Neural crest cell (in vitro differentiated cells): ENCODE measurements at places on chromosomes 5 and 9.

DNA sequence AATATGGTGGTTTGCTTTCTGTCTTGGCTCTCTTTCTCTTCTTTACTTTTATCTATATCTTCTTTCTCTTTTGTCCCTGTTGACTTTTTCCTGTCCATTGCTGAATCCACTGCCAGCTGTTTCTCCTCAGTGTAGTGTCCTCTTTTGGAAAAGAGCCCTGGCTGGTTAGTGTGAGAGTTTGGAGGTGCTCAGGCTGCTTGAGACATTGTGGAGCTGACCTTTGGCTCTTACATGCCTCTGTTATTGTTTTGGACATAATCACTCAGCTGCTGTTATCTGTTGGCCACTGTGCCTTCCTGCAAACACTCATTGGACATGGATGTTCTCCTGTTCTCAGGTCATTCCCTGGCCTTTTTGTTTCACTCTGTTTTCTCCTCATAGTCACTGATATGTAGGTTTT, 295.4 kb upstream of the RIOK2 start:
- DNase-seq: no peak
- H3K27ac ChIP-seq: no peak overlapping the region
- no peaks in the 10 kb centered on the region for H3K36me3 ChIP-seq
- H3K4me1 ChIP-seq: peaks cover 8% of the 10 kb centered on the region
- no peak overlapping the region for H3K4me3 ChIP-seq

DNA sequence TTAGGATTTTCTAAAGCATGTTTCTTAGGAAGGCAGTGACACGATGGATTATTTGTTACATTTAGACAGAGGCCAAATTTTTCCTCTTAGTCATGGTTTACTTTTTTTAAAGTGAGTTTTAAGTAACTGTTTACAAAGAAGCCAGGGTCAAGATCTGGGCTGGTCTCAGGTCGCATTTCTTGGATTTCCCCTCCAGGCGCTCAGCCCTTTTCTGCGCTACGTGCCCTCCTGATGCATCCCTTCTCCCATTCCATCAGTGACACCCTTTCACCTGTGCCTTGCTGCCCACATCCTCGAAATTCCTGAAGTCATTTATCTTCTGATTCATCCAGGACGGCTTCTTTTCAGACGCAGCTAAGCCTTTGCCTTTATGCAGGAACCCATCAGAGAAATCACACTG, 330.3 kb downstream of the IRX1 start:
- H3K4me1 ChIP-seq: peaks cover 10% of the 10 kb centered on the region
- no peak overlapping the region for H3K27ac ChIP-seq
- H3K4me3 ChIP-seq: no peak overlapping the region

DNA sequence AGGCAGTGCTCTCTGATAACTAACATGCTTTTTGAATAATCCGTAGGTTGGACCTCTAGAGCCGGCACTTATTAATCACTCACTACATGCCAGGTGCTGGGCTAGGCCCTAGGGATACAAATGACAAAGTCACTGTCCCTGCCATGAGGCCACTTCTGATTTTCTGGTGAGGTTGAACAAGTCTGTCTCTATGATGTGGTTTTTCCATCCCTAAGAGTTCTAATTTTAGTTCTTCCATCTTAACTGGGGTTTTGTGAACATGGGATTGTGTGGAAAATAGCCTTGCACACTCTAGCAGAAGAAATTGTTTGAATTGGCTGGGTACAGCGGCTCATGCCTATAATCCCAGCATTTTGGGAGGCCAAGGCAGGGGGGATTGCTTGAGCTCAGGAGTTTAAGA, 64.6 kb downstream of the IL31RA start:
- no peak for DNase-seq
- H3K27ac ChIP-seq: no peak overlapping the region
- H3K27me3 ChIP-seq: no peaks in the 10 kb centered on the region
- H3K36me3 ChIP-seq: no peaks in the 10 kb centered on the region

DNA sequence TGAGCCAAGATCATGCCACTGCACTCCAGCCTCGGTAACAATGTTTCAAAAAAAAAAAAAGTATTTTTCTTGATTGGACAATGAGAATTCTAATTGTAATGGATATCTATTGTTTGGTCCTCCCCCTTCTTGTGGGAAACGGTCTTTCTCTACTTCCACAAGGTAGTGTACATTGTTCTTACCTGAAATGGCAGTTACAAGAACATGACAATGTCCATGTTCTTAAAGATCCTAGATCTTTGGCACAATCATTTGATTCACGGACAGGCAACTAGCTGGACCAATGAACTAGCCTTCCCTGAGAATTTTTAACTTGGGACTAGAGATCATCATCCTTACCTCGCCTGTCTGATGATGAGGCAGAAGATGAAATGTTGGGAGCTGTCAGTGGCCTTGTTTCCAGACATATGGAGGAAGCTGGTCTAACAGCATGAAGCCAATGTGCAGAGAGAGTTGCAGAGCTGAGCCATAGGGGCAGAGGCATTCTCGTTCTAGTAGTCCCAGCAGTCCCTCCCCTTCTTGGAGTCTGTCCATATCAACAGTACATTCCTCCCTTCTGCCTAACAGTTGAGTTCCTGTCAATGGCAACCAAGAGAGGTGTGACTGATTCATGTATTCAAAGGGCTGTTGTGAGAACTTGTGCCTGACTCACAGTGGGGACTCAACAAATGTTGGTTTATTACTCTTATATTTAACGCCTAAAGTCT, 2.1 kb upstream of the MARCHF6 start:
- peak overlapping the region; percentile 96 for H3K4me3 ChIP-seq
- no peak overlapping the region for H3K27ac ChIP-seq
- DNase-seq: no peak
- H3K4me1 ChIP-seq: peaks cover 32% of the 10 kb centered on the region
- no peaks in the 10 kb centered on the region for H3K36me3 ChIP-seq

GRCh38 chr5:58066557-58066956, 393.3 kb downstream of the PLK2 start:
- peaks cover 9% of the 10 kb centered on the region for H3K4me1 ChIP-seq
- H3K27me3 ChIP-seq: no peaks in the 10 kb centered on the region
- no peaks in the 10 kb centered on the region for H3K36me3 ChIP-seq
- DNase-seq: no peak
- H3K27ac ChIP-seq: no peak overlapping the region
- H3K4me3 ChIP-seq: no peak overlapping the region

DNA sequence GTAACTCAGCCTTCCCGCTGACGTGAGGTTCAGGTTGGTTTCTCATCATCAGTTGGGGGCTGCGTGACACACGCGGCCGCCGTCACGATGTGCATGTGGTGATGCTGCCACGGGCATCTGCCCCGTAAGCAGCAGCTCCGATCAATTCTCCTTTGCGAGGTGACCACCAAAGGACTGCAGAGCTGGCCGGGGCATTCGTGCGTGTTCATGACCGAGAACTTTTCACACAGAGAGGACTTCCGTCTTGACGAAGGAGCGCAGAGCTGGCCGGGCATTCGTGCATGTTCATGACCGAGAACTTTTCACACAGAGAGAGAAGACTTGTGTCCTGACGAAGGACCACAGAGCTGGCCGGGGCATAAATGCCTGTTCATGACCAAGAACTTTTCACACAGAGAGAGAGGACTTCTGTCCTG, 3.8 kb upstream of the LCN1 start:
- peaks cover 20% of the 10 kb centered on the region for H3K4me1 ChIP-seq
- no peaks in the 10 kb centered on the region for H3K27me3 ChIP-seq
- no peak overlapping the region for H3K4me3 ChIP-seq
- no peak overlapping the region for H3K27ac ChIP-seq
- H3K36me3 ChIP-seq: no peaks in the 10 kb centered on the region

- H3K4me1 ChIP-seq: no peaks in the 10 kb centered on the region
- no peaks in the 10 kb centered on the region for H3K36me3 ChIP-seq
- no peak for DNase-seq
- H3K27ac ChIP-seq: no peak overlapping the region
Measured at GRCh38 chr5:39624890-39625289, 200.1 kb upstream of the DAB2 start.

DNA sequence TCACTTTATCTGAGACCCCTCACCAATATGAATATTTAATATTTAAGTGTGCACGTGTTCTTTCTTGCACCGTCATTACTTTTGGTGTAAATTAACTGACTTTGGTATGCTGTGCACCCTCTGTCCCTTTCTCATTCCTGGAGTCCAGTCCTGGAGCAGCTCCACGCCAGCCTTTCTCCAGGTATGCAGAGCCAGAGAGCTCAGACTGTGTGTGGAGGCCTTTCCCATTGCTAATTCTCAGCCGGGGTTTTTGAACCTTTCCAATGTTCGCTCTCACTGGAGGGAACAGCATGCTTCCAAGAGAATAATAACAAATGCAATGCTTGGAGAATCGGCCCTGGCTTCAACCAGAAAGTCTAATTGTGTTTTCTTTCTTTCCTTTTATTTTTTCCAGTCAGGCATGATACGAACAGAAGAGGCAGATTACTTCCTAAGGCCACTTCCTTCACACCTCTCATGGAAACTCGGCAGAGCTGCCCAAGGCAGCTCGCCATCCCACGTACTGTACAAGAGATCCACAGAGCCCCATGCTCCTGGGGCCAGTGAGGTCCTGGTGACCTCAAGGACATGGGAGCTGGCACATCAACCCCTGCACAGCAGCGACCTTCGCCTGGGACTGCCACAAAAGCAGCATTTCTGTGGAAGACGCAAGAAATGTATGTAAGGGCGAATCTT, 41.7 kb downstream of the ADAMTS16 start:
- H3K36me3 ChIP-seq: no peaks in the 10 kb centered on the region
- H3K27ac ChIP-seq: no peak overlapping the region
- H3K4me1 ChIP-seq: peaks cover 20% of the 10 kb centered on the region
- no peak for DNase-seq
- H3K27me3 ChIP-seq: peaks cover 40% of the 10 kb centered on the region

DNA sequence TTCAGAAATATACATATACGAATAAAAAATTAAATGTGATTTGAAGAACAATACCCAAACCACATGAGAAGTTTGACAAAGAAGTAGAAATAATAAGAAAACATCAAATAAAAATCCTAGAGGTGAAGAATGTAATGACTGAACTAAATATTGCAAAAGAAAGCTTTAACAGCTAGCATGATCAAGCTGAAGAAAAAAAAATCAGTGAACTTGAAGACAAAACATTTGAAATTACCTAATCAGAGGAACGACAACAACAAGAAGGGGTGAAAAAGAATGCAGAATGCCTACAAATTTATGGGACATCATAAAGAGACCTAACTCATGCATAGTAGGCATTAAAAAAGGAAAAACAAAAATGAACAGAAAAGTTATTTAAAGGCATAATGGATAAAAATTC, 60.5 kb upstream of the SPEF2 start:
- H3K4me1 ChIP-seq: no peaks in the 10 kb centered on the region
- peaks cover 2% of the 10 kb centered on the region for H3K27me3 ChIP-seq
- no peak overlapping the region for H3K27ac ChIP-seq
- DNase-seq: no peak
- H3K4me3 ChIP-seq: no peak overlapping the region

- no peaks in the 10 kb centered on the region for H3K36me3 ChIP-seq
- no peaks in the 10 kb centered on the region for H3K4me1 ChIP-seq
- peaks cover 2% of the 10 kb centered on the region for H3K27me3 ChIP-seq
- no peak overlapping the region for H3K4me3 ChIP-seq
- H3K27ac ChIP-seq: no peak overlapping the region
Measured at GRCh38 chr9:117682955-117683710, 21.1 kb upstream of the TLR4 start.

DNA sequence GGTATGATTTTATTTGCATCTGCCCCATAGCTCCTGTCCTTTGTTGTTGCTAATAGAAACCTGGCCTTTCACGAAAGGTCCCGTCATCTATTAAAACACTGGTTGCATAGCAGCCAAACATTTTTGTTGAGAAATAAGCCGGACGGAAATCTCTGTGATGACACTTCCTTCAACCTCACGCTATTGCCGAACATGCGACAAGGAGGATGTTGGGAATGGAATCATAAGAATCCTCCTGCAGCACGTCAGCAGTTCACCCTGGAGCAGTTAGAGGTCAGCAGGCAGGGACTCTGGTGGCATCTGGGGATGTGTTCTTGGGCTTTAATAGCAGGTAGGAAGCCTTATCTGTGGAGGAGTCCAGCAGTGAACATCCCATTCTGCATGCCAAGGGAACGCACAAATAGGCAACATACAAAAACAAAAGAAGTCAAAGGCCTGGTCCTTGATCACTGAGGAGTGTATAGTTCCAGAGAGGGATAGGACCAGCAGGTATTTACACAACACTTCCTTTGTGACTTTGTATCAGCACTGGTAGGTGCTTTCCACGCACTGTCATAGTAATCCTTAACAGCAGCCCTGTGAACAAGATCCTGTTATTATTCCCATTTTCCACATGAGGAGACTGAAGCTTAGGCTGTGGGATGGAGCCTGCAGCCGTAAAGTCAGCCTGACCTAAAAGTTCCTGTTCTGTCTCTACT, 33.4 kb downstream of the ARHGAP26 start:
- no peak overlapping the region for H3K27ac ChIP-seq
- H3K36me3 ChIP-seq: no peaks in the 10 kb centered on the region

DNA sequence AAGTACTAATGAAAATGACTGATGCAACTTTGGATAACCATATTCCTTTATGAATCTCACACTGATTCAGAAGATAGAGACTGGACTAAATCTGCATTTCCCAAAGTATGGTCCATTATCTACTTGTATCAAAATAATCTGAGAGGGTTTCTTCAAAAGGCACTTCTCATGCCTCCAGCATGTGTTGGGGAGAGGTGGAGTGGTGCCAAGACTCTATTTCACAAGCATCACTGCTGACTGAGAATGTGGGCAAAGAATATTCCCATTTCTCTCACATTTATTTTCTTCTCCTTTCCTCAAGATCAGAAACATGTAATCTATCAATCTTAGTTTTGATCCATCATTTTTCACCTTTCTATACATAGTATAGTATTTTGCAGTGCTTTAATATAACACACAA, 135.4 kb downstream of the GABRB2 start:
- no peak for DNase-seq
- no peak overlapping the region for H3K4me3 ChIP-seq
- no peaks in the 10 kb centered on the region for H3K4me1 ChIP-seq
- no peak overlapping the region for H3K27ac ChIP-seq
- no peaks in the 10 kb centered on the region for H3K27me3 ChIP-seq

- H3K27me3 ChIP-seq: no peaks in the 10 kb centered on the region
- H3K4me1 ChIP-seq: peaks cover 24% of the 10 kb centered on the region
- H3K4me3 ChIP-seq: peak overlapping the region; percentile 92
- DNase-seq: no peak
- H3K36me3 ChIP-seq: no peaks in the 10 kb centered on the region
- peak overlapping the region; percentile 76 for H3K27ac ChIP-seq
Measured at GRCh38 chr9:470552-471194, 256.0 kb downstream of the DOCK8 start.

- peak overlapping the region; percentile 58 for H3K27ac ChIP-seq
- no peaks in the 10 kb centered on the region for H3K27me3 ChIP-seq
Measured at GRCh38 chr9:89841456-89841855, 236.6 kb downstream of the GADD45G start.
